Cardiac fibroblast (primary cell): ENCODE measurements at places on chromosomes 5 and 9.

- no peak for DNase-seq
Observed at GRCh38 chr9:83707518-83707767, 315 bp downstream of the UBQLN1 start.

- no peak for DNase-seq
Observed at GRCh38 chr5:175248416-175248905, 195.5 kb downstream of the DRD1 start.

GRCh38 chr5:1772634-1773033 lies 27.0 kb downstream of the MRPL36 start:
- peak; percentile 68 for DNase-seq

- peak; percentile 2 for DNase-seq
Observed at GRCh38 chr5:105677291-105677690, 1993.4 kb downstream of the EFNA5 start.

GRCh38 chr5:175573493-175574269 lies 84.2 kb upstream of the HRH2 start:
- no peak for DNase-seq

DNA sequence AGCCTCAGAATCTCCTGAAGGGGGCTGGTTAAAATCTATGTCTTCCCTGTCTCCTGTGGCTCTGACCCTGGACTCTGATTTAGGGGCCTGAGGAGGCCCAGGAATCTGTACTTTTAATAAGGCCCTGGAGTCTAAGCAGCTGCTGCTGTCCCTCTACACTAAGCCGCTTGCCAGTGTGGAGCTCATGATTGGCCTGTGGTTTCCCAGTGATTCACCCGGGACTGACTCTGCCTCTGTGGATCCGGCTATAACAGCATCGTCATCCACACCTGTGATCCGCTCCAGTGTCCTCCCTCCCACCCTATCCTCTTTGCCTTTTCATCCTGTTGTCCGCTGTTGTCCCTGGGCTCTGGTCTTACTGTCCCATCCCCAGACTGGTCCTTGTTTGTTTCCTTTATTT lies 3.7 kb downstream of the SLC31A2 start:
- peak; percentile 21 for DNase-seq

GRCh38 chr9:129363216-129363873 lies 185.3 kb upstream of the IER5L start:
- DNase-seq, result no peak

GRCh38 chr9:87381050-87381711 lies 116.5 kb upstream of the DAPK1 start:
- peak; percentile 60 for DNase-seq

DNA sequence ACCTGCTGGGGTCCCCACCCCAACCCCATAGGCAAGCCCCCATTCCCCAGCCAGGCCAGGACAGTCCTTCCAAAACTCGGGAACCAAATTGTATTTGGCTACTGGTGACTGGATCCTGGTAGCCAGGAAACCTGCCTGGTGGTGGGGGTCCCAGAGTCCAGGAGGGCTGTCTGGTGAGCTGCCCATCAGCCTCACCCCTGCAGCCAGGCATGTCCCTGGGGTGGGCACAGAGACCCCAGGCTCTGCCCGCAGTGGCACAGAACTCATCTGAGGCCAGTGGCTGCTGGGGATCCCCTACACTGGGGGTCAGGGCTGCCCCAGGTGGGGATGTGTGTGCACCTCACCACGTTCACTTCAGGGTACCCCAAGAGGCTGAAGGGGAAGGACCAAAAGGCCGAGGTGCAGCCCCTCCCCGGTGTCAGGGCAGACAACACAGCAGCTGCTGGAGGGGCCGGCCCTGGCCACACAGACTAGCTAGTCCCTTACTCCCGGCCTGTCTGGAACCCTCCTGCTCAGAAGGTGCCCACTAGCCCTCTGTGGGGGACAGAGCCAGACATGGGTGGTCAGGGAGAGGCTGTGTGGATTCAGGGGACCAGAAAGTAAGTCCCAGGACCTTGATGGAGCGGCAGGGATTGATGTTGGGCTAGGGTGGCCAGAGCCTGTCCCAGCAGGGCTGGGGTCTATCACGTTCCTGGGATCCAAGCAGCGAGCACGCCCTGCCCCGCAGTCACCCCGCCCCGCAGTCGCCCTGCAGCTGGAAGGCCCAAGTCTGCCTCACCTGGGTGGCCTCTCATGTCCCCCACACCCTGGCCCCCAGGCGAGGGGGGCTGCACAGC lies 91.5 kb downstream of the KCNT1 start:
- DNase-seq, result no peak

GRCh38 chr5:145996135-145996534 lies 59.8 kb downstream of the SH3RF2 start:
- DNase-seq, result no peak

DNA sequence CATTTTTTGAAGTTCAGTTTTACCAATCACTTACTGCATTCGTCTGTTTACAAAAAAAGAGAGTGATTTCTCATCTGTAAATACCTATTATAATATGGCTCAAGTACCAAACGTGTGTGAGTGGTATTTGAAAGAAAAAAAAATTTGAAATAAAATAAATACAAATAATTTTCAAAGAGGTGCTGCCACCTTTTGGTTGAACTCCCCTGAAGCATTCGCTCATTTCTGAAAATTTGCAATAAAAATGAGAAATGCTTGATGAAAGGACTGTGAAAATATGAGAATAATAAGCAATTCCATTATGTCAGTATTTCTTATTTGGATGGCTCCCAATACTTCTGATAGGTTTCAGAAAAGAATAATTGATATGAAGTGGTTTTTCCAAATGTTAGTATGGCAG lies 409.9 kb downstream of the CTNND2 start:
- DNase-seq, result peak; percentile 3

DNA sequence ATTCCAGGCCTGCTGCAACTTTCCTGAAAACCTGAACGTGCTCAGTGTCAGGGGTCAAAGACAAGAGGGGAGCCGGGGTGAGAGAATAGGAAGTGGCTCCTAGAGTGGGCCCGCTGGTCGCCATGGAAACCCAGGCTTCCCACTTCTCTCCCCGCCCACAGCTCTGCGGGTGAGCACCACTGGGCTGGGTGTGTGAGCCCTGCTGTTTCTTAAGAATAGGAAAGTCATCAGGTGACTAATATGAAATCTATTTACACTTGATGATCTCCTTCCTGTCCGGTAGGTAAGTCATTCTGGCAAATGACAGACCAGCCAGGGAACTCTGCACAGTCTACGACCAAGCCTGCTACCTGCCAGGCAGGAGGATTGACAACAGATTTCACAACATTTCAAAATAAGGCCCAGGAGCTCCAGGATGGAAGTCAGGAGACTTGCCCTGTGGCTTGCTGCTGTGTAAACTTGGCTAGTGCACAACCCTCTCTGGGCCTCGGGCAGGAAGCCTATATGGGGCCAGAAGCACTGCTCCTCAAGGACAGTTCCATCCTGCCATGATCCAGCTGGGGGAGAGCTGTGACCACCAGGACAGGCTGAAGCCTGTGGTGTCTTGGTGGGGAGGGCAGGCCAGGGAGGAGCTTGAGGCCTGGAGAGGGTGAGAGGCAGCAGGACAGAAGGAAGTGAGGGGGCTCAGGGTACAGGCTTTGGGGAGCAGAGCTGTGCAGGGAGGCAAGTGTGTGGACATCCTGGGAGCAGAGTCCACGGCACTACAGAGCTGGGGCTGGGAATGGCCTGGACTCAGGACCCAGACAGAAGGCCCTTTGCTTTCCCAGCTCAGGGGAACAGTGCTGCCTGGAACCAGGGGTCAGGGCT lies 60.6 kb downstream of the SHB start:
- DNase-seq, result peak; percentile 78

- no peak for DNase-seq
Observed at GRCh38 chr9:132166599-132166998, 4.7 kb downstream of the NTNG2 start.

DNA sequence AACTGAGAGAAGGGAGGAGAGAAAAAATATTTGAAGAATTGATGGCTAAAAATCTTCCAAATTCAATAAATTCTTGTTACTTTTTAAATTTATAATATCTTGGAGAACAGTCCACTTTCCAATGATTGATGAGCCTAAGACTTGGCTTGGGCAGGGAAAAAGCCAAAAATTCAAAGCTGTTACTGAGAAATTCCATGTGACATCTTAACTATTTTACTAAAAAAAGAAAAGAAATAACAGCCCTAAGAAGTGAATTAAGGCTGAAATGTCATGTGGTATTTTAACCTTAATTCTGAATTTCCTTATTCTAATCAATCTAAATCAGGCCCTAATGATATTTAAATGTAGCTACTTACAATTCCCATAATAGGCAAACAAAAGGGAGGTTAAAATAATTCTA lies 53.4 kb downstream of the CETN3 start:
- no peak for DNase-seq
